Activated CD4-positive, alpha-beta memory T cell treated with anti-CD3 and anti-CD28 coated beads for 36 hours (primary cell): ENCODE measurements at places on chromosomes 2 and 18. TPM values are rescaled to one million over a fixed set of nuclear protein-coding genes. Genes with fewer than 3 reads are reported as not detected.

GRCh38 chr18:63142594-63143225 is 176.9 kb downstream of the BCL2 start:
- peak overlapping the region; percentile 54 for H3K27ac ChIP-seq
- peaks cover 23% of the 10 kb centered on the region for H3K36me3 ChIP-seq
- no peaks in the 10 kb centered on the region for H3K27me3 ChIP-seq
- peaks cover 59% of the 10 kb centered on the region for H3K4me1 ChIP-seq
- H3K4me3 ChIP-seq: no peak overlapping the region
- no peak for DNase-seq

DNA sequence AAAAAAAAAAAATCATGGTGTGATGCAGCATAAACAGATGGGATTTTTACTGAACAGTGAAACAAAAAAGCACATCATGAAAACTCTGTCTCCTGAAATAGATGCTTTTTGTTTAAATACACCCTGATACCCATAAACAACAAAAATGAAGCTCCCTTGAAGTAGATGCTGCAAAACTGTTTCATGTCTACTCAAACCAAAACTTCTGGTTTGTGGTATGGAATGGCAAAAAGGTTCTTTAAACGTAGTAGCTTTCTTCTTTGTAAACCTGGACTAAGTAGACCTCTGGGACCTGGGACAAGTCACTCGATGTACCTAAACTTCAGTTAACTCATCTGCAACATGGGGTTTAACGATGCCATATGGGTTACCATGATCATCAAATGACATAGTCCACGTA is 64.4 kb upstream of the RAPH1 start:
- H3K36me3 ChIP-seq: no peaks in the 10 kb centered on the region
- H3K27me3 ChIP-seq: peaks cover 3% of the 10 kb centered on the region
- H3K4me1 ChIP-seq: peaks cover 20% of the 10 kb centered on the region
- no peak overlapping the region for H3K4me3 ChIP-seq
- no peak overlapping the region for H3K27ac ChIP-seq
- no peak for DNase-seq

DNA sequence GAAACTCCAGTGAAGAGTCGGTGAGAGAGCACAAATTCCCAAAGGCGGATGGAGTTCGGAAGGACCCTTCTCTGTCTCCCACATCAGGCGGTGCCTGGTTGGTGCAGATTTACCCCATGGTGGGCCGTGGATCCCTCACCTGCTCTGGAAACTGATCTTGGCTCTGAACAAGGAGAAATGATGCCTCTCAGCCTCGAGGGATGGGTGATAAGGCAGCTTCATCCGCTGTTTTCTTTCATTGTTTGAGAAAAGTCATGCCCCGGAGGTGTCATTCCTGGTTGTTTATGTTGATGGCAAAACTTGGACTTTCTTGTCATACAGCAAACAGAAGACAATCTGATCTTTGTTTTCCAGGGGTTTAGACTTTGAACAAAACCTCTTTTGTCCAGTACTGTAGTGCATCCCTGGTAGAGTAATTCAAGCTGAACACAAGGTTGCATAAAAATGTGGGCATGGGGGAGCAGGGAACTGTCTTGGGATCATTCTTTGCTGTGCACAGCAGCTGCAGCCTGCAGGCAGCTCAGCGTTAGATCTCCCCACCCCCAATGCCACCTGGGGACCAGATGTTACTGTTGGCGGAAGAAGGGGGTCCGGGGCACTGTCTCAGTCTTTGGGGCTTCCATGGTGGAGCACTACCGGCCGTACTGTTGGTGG is 81.3 kb downstream of the NFATC1 start:
- peak overlapping the region; percentile 61 for H3K27ac ChIP-seq
- DNase-seq: no peak
- no peaks in the 10 kb centered on the region for H3K27me3 ChIP-seq
- no peak overlapping the region for H3K4me3 ChIP-seq
- H3K36me3 ChIP-seq: peaks cover 21% of the 10 kb centered on the region

LIMS4 gene
- 3.1 TPM for total RNA-seq

DCDC2C gene
- total RNA-seq: not detected

ACAA2 gene
- 77.9 TPM for total RNA-seq

LIPG gene
- total RNA-seq: 0.17 TPM

RAD51AP2 gene
- not detected for total RNA-seq

TMEM169 gene
- total RNA-seq: 2.0 TPM
